ENCODE measurements at places on chromosomes 11 and 22.

GRCh38 chr11:78925387-78925786 is 350.7 kb upstream of the NARS2 start:
- DNase-seq, result no peak

DNA sequence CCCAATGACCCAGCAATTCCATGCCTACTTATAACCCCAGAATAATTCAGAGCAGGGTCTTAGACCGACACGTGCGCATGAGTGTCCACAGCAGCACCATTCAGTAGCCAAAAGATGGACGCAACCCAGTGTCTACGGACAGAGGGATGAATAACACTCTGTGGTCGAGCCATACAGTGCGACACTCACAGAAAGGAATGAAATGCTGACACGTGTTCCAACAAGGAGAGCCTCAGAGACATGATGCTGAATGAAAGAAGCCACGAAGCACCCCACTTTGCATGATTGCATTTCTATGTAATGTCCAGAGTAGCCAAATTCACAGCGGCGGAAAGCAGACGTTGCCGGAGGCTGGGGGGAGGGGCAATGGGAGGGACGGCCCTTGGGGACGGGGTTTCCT is 134.4 kb downstream of the CTTN start:
- DNase-seq, result no peak

DNA sequence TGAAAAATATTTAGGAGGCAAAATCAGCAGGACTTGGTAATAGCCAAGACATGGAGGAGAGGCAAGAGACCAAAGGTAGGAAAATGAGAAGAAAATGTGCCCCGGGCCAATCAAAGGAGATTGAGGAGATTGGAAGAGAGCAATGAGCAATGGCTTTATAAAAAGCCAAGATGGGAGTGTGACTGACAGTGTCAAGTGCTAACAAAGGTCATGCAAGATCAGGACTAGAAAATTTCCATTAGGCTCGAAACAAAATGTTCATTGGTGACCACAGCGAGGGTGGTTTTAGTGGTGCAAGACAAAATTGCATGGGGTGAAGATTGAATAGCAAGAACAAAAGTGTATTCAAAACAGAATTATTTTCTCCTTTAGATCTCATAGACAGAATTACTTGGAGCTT is 45.2 kb upstream of the TBCEL start:
- DNase-seq, result no peak

DNA sequence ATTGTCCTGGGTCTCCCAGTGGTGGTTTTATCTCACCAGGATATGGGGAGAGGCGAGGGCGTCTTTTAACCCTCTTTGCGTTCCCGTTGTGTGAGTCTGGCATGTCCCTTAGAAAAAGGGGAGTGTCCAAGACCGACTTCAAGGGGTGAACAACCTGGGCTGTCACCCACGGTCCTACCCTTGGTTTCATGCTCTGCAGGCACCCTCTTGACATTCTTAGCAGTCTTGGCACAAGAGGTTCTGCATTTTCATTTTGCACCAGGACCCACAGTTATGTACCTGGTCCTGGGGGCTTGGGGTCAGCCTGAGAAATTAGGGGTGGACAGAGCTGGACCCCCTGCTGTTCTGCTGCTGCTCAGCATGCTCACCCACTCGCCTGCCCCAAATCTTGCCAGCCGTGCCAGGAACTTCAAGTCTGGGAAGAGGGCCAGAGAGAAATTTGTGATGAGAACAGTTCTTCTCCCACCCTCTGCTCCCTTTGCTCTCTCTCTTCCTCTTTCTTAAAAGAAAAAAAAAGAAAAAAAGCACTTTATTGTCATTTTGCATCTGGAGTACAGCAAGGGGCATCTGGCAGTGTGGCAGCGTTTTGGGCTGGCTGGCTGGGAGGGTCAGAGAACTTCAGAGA is 471.2 kb downstream of the MIAT start:
- DNase-seq, result no peak

All from SW 1271 (cell line).